ENCODE measurements at places on chromosomes 1 and 21.

GRCh38 chr21:33840771-33841170 lies 74.8 kb downstream of the ATP5PO start:
- no peak for DNase-seq

- no peak for DNase-seq
Measured at GRCh38 chr1:40394491-40395172, 21.1 kb downstream of the SMAP2 start.

GRCh38 chr21:41564871-41565274 lies 56.9 kb upstream of the TMPRSS2 start:
- no peak for DNase-seq

DNA sequence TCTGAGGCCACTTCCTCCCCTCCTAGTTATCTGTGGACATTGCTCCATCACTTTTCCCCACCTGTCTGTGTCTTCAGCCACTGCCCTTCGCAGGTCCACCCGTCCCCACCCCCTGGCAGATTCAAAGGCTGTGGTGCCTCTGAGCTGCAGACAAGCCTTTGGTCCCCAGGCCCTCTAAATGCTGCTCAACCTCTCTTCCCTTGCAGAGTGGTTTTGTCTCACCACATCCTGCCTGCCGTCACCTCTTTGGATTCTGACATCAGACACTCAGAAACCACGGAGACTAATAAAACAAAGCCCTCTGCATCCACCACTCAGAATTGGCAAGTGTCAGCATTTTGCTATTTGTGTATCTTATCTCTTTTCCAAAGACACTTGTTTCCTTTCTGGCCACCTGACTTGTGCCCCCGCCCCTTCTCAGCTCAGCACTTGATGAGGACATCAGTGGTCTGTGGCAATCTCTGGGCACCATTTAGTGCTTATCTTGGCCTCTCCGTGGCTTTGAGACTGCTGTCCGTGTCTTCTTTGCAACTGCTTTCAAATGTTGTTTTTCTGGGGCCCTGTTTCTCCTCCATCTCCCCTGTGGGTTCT lies 7.7 kb downstream of the CNIH3 start:
- DNase-seq: no peak

GRCh38 chr1:165235777-165236291 lies 120.7 kb downstream of the LMX1A start:
- DNase-seq: no peak

DNA sequence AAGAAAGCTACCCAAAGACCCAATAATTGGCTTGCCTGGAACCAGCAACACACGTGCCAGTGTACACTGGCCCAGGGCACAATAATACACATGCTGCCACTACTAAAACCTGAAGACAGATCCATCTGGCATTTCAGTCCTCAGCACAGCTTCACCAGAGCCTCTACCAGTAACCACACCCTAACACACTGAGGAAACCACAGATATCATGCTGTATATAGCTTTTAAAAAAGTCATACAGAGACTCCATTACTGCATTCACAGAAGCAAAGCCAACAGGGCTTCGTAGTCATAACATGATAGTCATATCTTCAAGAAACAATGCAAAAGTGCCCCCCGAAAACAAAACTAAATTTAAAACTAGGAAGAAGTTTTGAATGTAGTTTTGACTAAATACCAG lies 40.6 kb upstream of the NEGR1 start:
- no peak for DNase-seq

- DNase-seq: no peak
Measured at GRCh38 chr1:65844821-65845534, 52.3 kb downstream of the PDE4B start.

GRCh38 chr1:46422261-46422871 lies 28.2 kb downstream of the FAAH start:
- no peak for DNase-seq

DNA sequence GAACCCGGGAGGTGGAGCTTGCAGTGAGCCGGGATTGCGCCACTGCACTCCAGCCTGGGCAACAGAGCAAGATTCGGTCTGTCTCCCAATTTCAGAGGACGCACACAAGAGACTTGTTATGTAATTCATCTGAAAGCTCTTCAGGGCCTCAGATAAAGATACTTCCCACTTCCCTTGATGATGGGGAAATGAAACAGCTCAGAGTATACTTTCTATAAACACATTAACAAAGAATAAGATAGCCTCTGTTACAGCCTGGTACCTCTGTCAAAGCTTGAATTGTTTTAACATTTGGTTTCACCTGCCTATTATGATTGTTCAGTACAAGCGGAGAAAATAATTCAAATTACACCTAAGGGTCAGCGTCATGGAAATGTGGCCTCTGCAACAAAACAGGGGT lies 622.9 kb upstream of the ADGRL4 start:
- DNase-seq: no peak

- DNase-seq: no peak
Measured at GRCh38 chr1:181135815-181136737, 47.6 kb downstream of the IER5 start.

DNA sequence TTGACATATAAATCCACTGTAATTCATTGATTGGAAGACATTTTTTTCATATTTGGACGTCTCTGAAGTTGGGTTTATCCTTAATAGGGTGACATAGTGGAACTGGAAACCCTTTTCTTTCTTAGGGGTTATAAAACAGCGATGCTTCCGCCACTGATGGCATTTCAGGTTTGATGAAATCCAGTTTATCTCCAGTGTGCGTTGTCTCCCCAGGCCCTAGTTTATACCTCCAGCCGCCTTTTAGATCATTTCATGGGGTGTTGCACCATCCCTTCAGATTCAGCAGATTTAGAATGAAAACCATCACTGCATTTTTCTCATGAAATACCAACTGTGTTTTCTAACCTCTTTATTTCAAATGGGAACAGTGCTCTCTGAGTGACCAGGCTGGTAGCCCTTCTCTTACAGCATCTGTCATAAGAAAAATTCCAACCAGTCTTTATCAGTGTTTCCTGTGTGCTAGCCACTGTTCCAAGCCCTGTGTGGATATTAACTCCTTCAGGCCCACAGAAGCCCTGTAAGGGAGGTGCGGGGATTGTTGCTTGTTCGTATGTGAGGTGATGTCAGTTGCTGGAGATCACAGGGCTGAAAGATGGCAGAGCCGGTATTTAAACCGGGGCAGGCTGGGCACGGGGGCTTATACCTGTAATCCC lies 19.0 kb downstream of the H6PD start:
- no peak for DNase-seq

DNA sequence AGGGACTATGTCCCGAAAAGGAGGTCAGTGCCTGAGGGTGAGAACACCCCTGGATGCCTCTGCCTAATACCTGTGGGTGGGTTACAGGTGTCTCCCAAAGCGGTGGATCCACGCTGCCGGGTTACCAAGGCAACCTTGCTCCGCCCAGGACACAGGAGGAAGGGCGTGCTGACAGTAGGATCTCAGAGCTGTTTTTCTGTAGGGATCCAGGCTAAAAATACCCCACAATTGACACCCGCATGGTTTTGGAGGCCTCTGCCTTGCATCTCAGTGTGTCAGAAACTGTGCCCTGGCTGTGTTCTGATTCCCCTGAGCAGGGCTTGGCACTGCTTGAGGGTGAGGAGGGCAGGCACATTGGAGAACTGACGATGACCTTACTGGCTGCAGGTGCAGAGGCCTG lies 118.0 kb downstream of the IER5 start:
- DNase-seq: no peak

- no peak for DNase-seq
Measured at GRCh38 chr1:19400192-19400611, 85.1 kb downstream of the CAPZB start.

DNA sequence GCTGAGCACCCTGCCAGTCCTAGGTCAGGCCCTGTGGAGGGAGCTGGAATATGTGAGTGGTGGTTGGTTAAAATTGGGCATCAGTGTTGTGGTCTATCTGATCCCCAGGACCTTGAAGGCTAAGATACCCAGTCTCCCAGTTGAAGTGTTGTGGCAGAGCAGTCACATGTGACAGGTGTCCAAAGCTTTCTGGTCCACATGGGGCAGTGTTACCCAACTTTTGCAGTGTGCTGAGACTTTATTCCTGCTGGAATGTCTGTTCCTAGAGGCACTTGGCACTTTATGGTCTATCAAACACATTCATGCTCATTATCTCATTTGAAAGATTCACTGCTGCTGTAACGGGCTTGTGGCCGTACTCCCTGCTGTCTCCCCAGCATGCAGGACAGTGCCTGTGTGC lies 21.0 kb upstream of the LORICRIN start:
- DNase-seq: no peak

GRCh38 chr1:190453550-190453949 lies 24.1 kb downstream of the BRINP3 start:
- no peak for DNase-seq
